ENCODE measurements at places on chromosomes 6 and 20.
A peak's percentile ranks its signal among the peaks of the same experiment; 100 is the strongest.

DNA sequence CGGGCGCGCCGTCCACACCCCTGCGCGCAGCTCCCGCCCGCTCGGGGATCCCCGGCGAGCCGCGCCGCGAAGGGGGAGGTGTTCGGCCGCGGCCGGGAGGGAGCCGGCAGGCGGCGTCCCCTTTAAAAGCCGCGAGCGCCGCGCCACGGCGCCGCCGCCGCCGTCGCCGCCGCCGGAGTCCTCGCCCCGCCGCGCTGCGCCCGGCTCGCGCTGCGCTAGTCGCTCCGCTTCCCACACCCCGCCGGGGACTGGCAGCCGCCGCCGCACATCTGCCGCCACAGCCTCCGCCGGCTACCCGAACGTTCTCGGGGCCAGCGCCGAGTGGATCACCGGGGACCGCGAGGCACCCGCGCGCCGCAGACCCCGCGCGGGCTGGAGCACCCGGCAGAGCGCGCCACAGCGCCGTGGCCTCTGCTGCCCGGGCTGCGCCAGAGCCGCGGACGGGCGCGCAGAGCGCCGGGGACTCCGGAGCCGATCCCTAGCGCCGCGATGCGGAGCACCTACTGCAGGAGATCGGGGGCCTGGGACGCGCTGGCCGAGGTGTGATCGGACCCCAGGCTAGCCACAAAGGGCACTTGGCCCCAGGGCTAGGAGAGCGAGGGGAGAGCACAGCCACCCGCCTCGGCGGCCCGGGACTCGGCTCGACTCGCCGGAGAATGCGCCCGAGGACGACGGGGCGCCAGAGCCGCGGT, at the start of gene BMP2:
Gene BMP2 (plus strand): TSS at position 151 of the 692 bp plus-strand sequence. CDS start 2,441 bp downstream, outside the sequence.
- DNase-seq, result peak; percentile 32

DNA sequence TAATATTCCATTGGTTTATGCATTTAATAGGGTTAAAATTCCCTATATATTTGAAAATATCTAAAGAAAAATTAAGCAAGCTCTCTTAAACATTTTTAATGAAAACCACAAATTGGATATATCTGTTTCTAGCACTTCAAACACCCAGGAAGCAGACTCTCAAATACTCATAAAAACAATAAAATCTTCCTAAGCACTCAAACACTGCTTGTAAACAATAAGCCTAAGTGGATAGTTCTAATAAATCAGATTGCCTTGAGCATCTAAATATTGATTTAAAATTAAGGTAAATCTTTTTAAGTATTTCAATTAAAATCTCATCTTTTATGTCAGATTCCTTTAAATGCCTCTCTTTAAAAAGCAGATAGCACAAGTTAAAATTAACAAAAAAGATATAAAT, 254.4 kb downstream of the KCNQ5 start:
- no peak for DNase-seq

- DNase-seq, result no peak
Observed at GRCh38 chr6:66985816-66986215, 1278.8 kb upstream of the EYS start.

- no peak for DNase-seq
Observed at GRCh38 chr6:18585032-18585573, 198.0 kb downstream of the RNF144B start.

- no peak for DNase-seq
Observed at GRCh38 chr20:50750145-50750671, 18.8 kb downstream of the PARD6B start.

- no peak for DNase-seq
Observed at GRCh38 chr6:33192105-33192646, at the start of gene COL11A2. TSS of gene COL11A2 (minus strand) at chr6:33192467. CDS start at chr6:33192240, 227 bp downstream.

DNA sequence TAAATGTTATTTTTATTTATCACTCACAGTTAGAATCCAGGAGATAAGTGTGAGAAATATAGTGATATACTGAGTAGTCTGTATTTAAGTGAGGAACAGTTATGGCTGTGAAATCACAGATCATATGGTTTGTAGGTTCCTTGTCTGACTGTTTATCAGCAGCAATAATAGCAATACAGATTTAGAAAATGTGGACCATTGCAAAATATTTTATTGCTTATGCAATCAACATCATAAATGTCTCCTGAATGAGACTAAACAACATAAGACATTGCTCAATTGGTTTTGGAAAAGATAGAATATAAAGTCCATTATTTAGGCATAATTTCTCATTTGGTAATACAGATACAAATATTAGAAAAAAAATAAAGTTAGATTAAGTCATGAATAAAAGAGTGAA, 43.7 kb downstream of the CCDC170 start:
- DNase-seq, result no peak

DNA sequence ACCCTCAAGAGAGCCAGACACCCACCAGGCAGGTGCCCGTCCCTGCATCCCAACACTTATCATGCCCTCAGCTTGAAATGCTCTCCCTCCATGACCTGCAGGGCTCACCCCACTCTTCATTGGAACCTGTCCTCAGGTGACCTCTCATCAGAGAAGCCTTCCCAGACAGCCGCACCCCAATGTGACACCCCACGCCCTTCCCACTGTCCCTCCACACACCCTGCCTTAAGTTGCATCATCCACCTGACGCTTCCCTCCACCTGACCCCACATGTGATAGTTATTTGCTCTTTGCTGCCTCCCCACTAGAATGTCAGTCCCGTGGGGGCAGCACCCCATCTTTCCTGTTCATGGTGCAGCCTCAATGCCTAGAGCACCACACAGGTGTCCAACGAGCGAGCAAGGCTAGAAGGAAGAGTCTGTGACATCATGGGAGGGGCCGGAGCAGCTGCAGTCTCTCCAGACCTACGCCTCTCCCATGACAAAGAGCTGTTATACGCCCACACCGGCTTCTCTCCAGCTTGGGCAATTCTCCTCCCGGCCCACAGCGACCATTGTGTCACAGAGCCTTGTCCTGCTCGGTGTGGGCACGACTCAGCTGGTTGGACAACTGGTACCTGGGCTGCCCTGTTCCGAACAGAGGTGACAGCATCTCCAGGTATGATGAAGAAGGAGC, 58.2 kb downstream of the NFATC2 start:
- no peak for DNase-seq

- no peak for DNase-seq
Observed at GRCh38 chr6:111406200-111406721, 76.8 kb downstream of the REV3L start.

All from amygdala (tissue), 56 donors.